ENCODE measurements at places on chromosomes 5 and 9.

GRCh38 chr5:167049043-167049663, 1242.3 kb upstream of the WWC1 start:
- DNase-seq: peak; percentile 10

DNA sequence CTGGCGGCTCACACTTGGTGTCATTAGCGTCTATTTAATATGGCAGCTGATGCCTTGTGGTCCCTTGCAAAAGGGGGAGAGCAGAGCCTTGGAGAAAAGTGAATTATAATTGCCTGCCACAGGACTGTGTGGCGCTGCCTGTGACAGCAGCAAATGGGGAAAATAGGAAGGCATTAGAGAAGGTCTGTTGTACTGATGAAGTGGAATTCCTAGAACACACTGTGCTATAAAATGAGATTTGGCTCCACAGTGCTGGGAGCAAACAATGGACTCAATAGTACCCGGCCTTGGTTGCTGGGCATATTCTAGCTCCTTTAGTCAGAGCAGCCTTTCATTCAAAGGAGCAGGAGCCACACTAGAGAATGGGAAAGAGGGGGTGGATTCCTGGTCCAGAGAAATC, 21.3 kb downstream of the SEMA6A start:
- no peak for DNase-seq

- DNase-seq: no peak
These were observed 22.6 kb downstream of the SLC6A18 start for GRCh38 chr5:1247811-1248210.

DNA sequence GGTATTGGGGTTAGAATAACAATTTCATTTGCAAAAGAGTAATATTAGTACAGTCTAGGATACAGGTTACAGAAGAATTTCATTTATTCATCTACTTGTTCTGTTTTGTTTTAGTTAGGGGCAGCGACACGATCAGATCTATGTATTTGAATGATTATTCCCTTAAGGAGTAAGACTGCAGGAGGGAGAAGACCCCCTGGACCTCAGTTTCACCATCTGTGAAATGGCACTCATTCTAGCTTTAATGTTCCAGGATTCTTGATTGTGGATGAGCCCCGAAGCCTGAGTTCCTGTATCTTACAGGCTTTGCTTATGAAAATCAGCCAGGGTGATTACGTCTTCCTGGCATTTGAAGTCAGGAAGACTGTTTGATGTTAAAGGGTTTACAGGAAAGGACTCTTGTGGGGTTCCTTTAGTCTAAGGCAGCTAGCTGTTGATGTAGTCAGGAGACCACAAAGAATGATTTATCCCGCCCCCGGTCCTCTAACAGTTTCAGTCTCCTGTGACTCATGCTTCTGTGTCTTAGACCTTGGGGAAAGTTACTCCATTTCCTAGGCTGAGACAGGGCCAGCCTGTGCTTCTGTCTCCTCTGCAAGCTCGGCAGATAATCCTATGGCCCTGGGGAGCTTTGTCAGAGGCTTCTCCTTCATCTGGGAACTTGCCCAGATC, 11.5 kb downstream of the SMIM3 start:
- DNase-seq: no peak

DNA sequence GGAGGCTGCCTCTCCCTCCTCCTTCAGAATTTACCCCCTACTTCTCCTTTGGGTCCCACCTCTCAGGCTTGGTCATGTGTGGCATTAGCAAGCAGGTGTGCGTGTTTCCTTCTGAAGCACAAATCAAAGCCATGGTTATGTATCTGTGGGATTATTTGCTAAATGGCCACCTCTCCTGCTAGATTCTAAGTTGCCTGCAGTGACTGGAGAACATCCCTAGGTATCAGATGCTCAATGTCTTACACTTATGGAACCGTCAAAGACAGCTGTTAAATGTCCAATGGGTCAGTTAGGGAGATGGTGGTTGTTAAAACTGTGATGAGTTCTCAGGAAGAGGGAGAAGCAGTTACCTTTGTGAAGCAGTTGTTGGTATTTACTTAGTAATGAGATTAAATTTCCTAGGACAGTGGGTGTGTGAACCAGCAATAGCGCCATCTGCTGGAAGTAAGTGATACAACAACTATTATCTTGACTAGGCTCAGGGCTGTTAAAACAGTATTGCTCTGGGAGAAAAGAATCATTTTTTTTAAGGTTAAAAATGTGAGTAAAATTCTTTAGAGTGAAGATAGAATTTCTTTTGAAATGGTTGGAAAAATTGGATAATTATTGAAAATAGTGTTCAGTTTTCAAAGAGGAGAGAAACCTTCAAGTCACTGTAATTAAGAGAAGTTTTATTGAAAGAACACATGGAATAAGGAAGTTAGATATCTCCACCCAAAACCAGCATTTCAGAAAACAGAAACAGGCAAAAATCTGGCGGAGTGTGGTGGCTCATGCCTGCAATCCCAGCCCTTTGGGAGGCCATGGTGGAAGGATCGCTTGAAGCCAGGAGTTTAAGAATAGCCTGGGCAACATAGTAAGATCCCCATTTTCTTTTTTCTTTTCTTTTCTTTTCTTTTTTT, 71.3 kb downstream of the TMC1 start:
- peak; percentile 59 for DNase-seq

DNA sequence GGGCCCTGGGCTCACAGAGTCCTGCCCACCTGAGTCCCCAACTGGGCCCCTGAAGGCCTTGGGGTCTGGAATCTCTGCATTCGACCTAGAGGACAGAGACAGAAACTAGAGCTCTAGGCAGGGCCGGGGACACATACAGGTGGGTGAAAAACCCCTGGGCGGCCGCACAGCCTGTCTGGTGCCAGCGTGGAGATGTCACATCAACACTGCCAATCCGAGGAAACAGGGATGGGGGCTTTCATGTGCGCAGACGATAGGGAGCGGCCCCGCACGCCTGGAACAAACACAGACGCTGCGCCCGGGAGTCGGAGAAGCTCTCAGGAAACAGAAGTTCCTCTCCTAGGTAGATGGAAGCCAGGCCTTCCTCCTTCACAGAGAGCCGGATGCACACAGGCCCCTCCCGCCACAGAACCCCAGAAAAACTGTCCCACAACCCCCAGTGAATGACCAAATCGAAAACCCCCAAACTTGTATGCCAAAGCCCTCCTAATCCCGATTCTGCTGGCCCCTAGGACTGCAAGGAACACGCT, 1.8 kb downstream of the GRM6 start:
- no peak for DNase-seq

DNA sequence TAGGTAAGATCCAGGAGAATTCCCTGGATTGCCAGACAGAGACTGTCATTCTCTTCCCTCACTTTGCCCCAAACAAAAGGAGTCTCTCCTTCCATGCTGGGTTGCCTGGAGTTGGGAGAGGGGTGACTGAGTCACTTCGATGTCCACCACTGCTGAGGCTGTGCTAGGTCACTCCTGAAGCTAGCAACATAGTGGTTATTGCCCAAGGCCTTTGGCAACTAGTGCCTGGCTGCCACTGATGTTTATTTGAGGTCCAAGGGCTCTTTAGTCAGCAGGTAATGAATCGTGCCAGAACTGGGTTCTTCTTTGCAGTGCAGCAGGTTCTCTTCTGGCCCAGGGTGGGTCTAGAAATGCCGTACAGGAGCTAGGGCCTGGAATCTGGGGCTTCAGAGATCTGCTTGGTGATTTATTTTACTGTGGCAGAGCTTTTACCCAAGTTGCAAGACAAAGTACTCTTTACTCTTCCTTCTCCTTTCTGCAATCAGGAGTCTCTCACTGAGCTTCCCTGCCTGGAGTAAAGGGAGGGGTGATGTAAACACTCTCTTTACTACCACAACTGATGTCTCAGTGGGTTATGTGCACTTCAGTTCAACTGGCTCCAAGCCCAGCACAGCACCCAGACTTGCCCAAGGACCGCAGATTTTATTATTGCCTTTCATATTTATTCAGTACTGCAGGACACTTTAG, 155.7 kb upstream of the SH3GL2 start:
- no peak for DNase-seq

GRCh38 chr9:121013911-121014310, 36.2 kb downstream of the C5 start:
- no peak for DNase-seq

- DNase-seq: no peak
These were observed 255.1 kb downstream of the ZSWIM6 start for GRCh38 chr5:61587125-61587524.

- DNase-seq: no peak
These were observed 275.0 kb downstream of the NR2F1-AS1 start for GRCh38 chr5:93305984-93306383.

DNA sequence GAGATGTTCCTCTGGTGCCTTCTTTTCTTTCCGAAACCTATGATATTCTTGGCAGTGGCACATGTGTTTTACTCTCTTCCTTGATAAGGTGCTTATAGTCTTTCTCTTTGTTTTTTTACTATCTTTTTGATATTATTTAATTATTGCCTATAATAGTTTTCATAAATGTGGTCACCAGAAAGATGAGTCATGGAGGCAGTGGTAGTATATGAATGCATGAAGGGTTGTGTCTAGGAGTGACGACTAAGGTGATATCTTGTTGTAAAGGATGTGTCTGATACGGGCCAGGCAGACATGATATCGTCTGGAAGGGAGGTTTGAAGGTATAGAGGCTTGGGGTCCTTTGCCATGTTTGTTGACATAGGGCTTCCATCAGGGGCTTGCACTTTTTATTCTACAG, 36.8 kb downstream of the SLC44A1 start:
- DNase-seq: no peak

DNA sequence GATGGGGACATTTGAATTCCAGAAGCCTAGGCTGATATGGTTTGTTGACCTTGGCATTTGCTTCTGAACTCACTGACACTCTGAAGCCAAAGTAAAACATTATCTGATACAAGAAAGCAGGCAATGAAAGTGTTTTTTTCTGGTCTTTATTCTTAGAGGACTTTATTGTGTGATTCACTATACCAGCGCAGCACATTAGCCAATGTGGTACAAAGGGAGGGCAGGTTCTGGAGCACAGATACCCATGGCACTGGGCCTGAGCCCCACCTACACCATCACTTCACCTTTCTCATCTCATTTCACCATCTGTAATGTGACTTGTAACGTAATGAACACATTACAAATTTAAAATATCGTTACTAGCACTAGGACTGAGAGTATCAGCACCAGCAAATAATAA, 89.7 kb upstream of the ZNF366 start:
- no peak for DNase-seq

DNA sequence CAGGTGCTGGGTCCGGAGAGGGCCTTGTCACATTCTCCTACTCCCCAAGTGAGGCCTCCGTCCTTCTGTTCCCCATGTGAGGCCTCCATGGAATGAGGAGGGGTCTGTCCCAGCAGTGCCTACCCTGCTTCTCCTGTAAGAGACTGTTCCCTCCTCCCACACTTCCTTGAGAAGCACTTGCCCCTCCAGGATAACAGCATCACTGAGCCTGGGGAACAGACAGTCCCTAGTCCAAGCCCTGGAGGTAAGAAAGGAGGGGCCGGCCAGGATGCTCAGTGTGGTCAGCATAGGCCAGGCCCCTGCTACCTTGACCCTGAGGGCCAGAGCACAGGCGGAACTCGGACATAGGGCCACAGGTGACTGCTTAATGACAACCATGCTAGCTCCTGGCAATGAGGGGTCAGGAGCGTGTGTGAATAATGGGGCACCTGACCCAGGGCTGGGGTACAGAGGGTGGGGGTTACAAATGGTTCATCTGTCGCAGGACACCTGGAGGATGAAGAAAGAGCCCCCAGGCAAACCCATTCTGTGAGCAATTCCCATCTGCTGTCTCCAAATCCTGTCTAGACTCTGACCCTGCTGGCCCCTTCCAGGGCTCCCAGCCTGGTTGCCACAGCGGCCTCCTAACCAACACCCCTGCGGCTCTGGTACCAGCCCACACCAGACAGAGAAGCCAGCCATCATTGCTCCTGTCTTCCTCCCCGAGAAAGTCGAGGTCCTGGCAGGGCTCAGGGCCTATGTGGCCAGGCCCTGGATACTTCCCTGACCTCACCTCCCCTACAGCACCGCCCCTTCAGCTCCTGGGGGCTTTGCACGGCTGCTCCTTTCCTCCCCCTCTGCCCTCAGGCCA, 20.3 kb downstream of the RALGDS start:
- no peak for DNase-seq

DNA sequence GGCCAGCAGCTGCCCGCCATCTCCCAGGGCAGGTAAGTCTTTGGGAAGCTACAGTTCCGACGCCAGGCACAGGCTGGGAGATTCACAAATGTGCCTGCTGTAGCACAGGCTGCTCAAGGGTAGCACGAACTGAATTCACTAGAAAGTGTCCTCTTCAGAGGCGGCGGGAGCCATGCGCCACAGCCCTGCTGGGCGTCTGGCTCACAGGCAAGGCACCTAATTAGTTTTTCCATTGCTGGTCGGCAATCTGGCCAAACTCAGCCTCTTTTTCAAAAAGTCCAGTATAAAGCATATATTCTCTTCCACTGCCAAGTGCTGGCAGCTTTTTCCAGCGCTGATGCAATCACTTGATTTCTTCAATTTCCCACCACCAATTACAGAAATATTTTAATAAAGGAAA, 128.9 kb upstream of the RAPGEF1 start:
- no peak for DNase-seq
